ENCODE measurements at places on chromosomes 7 and 10.
A peak's percentile ranks its signal among the peaks of the same experiment; 100 is the strongest.

- DNase-seq, result no peak
Measured at GRCh38 chr7:139813689-139814088, 15.4 kb upstream of the TBXAS1 start.

GRCh38 chr7:14233076-14233867 lies 243.8 kb upstream of the ETV1 start:
- DNase-seq, result no peak

GRCh38 chr7:94739180-94739579 lies 83.2 kb upstream of the SGCE start:
- DNase-seq, result no peak

GRCh38 chr7:66206934-66207240 lies 1.8 kb downstream of the TPST1 start:
- DNase-seq, result no peak

GRCh38 chr10:43058716-43059335 lies 18.0 kb upstream of the RET start:
- no peak for DNase-seq

GRCh38 chr10:72692994-72693781 lies 1.2 kb downstream of the MCU start:
- peak; percentile 30 for DNase-seq

GRCh38 chr7:112770051-112770450 lies 20.1 kb downstream of the TMEM168 start:
- no peak for DNase-seq

GRCh38 chr10:119344381-119344780 lies 137.0 kb downstream of the GRK5 start:
- DNase-seq, result no peak

- DNase-seq, result no peak
Measured at GRCh38 chr10:5515948-5516761, 8.6 kb upstream of the CALML3 start.

DNA sequence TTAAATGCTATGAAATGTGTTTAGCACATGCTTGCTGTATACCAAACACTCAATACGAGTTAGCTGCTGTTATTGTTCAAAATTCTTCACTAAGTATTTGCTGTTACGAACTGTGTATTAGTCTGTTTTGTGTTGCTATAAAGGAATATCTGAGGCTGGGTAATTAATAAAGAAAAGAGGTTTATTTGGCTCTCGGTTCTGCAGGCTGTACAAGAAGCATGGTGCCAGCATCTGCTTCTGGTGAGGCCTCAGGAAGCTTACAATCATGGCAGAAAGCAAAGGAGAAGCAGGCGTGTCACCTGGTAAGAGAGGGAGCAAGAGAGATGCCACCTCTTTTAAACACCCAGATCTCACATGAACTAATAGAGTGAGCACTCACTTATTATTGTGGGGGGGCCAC lies 1.6 kb downstream of the UBE2D4 start:
- DNase-seq, result no peak

DNA sequence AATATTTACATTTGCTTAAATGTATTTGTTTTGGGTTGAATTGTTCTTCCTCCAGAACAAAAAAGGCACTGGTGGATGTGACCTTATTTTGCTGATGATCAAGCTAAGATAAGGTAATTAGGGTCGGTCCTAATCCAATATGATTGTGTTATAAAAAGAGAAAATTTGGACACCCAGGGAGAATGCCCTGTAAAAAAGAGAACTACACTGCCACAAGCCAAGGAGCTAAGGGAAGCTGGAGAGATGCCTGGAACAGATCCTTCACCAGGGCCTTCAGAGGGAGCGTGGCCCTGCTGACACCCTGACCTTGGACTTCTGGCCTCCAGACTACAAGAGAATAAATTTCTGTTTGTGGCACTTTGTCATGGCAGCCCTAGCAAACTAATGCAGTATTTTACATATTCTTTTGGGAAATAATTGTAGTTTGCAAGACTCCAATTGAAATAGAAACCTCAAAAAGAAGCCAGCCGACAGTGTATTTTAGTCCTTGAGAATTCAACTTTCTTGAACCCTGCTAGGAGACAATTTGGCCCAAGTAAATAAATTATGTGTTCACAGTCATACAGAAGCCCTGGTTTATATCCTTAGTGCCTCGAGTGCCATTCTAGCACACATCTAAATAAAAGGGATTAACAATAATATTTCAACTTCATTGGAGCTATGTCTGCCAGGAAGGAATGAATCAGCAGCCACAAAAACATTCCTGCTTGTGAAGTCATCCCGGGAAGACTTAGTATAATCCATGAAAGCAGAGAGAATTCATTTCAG lies 164.6 kb downstream of the PKD1L1 start:
- DNase-seq, result no peak

- DNase-seq, result no peak
Measured at GRCh38 chr7:106064316-106064715, 47.8 kb downstream of the SYPL1 start.

DNA sequence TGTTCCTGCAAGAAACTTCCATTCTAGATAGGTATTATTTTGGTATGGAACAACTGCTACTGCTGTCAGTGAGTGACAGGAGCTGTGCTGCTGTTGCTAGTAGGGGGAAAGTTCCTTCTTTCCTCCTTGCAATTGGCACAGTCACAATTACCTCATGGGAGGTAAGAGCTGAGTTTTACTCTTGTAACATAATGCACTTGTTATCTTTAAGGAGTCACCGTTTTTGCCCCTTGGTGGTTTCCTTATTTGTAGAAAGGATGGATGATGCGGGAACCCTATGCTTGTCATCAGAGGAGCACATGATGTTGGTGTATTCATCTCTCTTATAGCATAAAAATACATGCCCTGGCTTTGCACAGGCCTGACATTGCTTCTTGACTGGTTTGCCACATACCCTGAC lies 234.7 kb upstream of the NPY start:
- no peak for DNase-seq

GRCh38 chr7:154255324-154255723 lies 203.1 kb downstream of the DPP6 start:
- no peak for DNase-seq

GRCh38 chr7:117041007-117041406 lies 87.7 kb downstream of the ST7 start:
- peak; percentile 58 for DNase-seq

- DNase-seq, result no peak
Measured at GRCh38 chr7:14332155-14332554, 342.7 kb upstream of the ETV1 start.

GRCh38 chr10:35933940-35934641 lies 292.0 kb upstream of the FZD8 start:
- DNase-seq, result no peak

DNA sequence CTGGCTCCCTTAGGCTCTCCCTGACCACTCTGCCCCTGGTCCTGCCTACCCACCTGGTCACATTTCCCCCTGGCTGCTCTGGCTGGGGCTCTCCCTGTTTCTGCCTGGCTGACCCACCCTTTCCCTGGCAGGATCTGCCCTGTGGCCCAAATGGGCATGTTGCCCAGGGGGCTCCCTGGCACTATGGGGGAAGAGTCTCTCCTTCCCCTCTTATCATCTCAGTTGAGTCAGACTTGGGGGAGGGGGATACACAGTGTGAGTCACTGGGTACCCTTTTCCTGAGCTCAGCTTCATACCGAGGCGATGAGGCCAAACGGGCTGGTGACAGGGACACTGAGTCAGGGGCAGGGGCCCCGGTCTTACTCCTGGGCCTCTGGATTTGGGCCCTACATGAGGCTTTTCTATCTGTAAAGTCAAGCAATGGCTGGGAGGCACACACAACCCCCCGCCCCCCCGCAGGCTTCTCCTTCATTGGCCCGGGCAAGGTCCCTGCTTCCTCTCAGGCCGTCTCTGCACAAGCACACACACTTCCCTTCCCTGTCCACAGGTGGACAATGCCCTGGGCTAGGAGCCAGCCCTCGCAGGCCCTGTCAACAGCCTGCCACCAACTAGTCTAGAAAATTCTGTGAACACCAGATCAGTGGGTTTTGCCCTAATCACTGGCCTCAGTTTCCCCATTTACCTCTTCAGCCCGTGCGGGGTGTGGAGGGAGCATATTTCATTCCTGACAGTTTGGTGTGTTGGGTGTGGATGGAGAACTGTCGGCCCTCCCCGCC lies 627 bp upstream of the FLNC start:
- DNase-seq, result no peak

DNA sequence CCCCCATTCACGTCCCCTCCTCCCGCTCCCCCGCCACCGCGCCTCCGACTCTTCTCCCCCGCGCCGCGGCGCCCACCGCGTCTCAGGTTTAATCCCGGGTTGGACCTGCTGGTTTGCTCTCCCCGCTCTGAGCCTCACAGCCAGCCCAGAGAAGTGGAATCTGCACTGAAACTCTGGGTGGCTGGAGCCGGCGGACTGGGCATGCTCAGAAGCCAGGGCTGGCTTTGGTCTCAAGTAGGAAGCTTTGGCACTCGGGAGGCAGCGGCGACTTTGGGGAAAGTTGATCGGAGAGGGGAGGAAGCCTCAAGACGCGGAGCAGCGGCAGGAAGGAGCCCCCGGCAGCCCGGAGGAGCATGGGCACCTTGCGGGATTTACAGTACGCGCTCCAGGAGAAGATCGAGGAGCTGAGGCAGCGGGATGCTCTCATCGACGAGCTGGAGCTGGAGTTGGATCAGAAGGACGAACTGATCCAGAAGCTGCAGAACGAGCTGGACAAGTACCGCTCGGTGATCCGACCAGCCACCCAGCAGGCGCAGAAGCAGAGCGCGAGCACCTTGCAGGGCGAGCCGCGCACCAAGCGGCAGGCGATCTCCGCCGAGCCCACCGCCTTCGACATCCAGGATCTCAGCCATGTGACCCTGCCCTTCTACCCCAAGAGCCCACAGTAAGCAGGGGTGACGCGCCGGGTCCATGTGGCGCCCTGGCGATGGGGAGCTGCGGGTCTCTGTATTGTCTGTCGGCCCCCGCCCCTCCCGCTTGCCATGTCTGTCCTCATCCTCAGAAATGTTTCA lies at the start of gene PRKG1:
PRKG1 (plus strand) TSS at position 250 of the 791 bp plus-strand sequence.
- no peak for DNase-seq

- no peak for DNase-seq
Measured at GRCh38 chr7:44534087-44534486, 7.0 kb downstream of the NPC1L1 start.

- DNase-seq, result no peak
Measured at GRCh38 chr7:70053421-70053820, 455.1 kb downstream of the AUTS2 start.

- DNase-seq, result peak; percentile 88
Measured at GRCh38 chr10:102241444-102242117, at the start of gene PITX3. TSS of gene PITX3 (minus strand) at chr10:102241512. CDS start at chr10:102232080, 9,432 bp downstream.

- peak; percentile 50 for DNase-seq
Measured at GRCh38 chr7:7816084-7816483, 97.7 kb upstream of the RPA3 start.

DNA sequence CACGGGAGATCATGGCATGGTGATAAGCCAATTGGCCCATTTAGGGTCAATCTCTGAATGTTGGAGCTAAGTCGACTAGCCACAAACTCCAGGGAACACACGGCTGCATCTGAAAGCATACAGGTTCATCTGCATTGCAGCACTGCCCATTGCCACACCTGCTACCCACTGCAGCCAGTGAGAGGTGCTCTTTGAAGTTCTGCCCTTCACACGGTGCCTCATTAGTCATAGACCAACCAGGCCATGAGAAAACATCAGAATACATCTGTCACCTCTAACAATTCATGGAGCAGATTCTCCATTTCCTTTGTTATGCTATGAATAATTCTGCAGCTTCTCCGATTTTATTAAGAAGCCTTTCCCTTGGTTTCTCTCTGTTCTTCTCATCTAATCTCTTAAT lies 65.7 kb upstream of the FAM204A start:
- DNase-seq, result no peak

DNA sequence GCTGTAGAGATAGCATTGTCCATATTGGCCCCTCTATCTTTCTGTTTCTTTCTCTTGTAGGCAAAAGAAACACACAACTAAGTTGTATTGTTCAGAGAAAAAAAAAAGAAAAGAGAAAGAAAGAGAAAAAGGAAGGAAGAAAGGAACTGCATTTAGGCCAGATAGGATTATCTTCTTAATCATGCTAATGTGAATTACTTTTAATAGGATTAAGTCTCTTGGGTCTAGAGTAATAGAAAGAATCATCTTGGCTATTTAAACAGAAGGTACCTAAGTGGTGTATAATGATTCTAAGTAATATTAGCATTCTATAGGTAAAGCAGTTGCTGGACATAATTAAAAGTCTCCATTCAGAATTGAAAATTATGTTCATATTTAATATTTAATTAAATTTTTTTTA lies 42.2 kb downstream of the GPR85 start:
- no peak for DNase-seq

DNA sequence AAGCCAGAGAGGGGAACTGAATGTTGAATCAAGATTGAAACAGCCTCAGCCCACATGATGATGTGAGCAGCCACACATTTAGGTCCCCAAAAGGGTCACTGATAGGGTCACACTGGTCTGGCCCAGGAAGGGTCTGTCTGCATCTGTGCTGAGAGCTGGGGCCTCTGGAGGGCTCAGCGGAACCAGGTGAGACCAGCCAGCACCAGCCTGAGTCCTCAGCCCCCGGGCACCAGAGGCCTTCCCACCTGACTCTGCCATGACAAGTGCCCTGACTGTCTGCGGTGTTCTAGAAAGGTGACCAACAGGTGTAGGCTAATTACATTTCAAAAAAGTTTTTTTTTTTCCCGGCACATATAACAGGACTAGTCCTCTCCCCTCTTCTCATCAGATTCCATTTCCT lies 76.2 kb downstream of the WDR11 start:
- no peak for DNase-seq

GRCh38 chr7:461453-462172 lies 58.0 kb downstream of the PDGFA start:
- no peak for DNase-seq

GRCh38 chr10:69742356-69742695 lies 59.4 kb upstream of the COL13A1 start:
- DNase-seq, result no peak

DNA sequence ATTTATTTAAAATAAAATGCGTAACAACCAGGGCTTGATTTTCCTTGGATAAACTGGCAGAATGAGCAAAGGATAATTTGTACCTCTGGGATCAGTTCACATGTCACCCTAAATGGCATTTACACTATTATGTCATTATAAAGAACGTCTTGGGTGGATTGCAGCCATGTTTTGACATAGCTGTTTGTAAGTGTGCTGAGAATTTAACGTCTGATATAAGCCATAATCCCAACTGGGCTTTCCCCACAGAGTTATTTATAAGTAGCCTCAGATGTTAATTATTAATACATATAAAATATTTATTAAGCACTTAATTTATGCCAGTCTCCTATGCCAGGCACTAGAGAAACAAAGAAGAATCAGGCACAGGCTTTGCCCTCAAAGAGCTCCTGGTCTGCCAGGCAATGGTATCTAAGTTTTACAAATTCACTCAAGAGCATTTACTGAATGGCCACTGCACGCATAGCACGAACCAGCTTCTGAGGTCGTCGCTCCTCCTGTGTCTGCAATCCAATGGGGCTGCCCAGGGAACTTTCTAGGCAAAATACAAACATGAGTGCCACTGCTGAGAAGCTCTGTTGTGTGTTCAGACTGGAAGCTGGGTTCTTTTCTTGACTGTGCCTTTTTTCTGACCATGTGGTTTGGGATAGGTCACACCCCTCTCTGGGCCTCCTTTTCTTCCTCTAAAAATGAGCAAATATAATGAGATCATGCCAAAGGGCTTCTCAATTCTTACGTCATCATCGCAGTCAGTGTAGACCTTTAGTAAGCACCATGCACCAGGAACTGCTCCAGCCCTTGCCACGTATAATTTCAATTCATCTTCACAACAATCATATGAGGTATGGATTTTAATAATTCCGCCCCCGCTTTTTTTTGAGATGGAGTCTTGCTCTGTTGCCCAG lies 11.3 kb upstream of the CTBP2 start:
- DNase-seq, result no peak

GRCh38 chr7:141374425-141374824 lies 176.8 kb upstream of the AGK start:
- no peak for DNase-seq
